Urinary bladder (tissue), 4 donors: ENCODE measurements at places on chromosomes 6 and 20. TPM values are rescaled to one million over a fixed set of nuclear protein-coding genes. Genes with fewer than 3 reads are reported as not detected.

GRCh38 chr6:33405386-33405940 lies 5.4 kb upstream of the PHF1 start:
- no peak for DNase-seq

DNA sequence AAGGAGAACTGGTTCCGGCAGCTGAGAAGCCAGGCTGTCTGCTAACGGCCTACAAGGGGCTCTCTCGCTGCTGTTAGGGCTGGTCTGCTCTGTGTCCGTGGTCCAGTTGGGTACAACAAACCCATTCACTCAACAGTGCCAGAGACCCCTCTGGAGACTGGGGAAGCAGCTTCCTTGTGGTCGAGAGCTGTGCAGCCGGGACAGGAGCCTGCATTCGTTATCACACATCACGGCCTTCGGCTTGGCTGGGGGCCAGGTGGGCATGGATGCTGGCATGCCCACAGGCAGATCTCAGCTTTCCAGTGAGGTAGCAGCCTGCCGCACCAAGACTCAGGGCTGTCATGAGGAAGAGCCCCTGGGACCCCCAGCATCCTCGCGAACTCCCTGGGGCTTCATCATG lies 124.7 kb downstream of the PREX1 start:
- no peak for DNase-seq

GRCh38 chr6:1604158-1605003 lies 5.3 kb upstream of the FOXC1 start:
- no peak for DNase-seq

GRCh38 chr6:166714187-166714510 lies 87.1 kb upstream of the RPS6KA2 start:
- no peak for DNase-seq

GRCh38 chr20:3692706-3693294 lies 11.0 kb upstream of the ADAM33 start:
- no peak for DNase-seq

DNA sequence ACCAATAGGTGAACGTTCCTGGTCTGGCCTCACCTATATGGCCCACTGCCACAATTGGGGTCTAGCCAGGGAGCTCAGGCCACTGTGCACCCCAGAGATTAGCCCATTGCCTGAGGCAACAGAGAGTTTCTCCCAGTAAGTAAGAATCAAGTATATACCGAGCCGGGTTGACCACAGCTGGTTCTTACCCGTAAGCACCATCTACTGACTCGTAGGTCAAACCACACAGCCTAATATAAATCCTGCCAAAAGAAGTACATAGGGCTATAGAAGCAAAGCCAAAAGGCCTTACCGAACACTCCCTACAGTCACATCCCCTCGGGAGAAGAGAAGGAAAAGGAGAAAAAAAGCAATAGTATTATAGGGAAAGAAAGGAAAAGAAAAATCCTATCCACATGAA lies 463.6 kb upstream of the GJE1 start:
- DNase-seq, result no peak

DNA sequence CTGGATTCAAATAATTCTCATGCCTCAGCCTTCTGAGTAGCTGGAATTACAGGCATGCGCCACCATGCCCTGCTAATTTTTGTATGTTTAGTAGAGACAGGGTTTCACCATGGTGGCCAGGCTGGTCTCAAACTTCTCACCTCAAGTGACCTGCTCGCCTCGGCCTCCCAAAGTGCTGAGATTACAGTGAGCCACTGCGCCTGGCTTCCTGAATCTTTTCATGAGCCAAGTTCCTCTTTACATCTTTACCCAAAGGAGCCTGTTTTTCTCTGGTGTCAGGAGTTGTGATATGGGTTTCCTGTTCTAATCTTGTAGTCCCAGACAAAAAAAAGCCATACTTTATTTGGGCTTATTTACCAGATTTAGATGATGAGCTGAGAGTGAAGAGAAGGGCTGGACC lies 34.4 kb downstream of the PCNA start:
- DNase-seq, result no peak

- DNase-seq, result no peak
These were observed 10.3 kb downstream of the RMND1 start for GRCh38 chr6:151441390-151442166.

DNA sequence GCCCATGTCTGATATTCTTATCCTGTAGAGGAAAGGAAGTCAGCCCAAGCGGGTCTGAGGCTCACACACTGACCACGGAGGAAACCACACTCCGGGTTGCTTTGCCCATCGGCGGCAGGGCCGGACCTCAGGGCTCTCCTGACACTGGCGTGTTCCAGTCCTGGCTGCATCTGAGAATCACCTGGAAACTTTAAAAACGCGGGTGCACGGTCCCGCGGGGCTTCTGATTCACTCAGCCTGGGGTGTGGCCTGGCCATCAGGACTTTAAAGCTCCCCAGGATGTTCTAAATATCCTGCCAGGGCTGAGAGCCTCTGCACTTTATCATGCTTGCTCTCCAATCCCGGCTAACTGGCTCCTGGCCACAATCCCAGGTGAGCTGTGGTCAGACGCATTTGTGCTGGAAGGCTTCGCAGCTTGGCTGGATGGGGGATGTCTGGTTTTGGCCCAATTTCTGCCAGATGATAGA lies 47.7 kb upstream of the DACT2 start:
- no peak for DNase-seq

DEFB132 gene
- not detected for total RNA-seq

XKR7 gene
- total RNA-seq, result 0.05 TPM

GFRA4 gene
- total RNA-seq, result not detected

DZANK1 gene
- total RNA-seq, result 3.1 TPM

OLIG3 gene
- total RNA-seq, result not detected

TRIM31 gene
- 1.3 TPM for total RNA-seq

SNAP91 gene
- 5.2 TPM for total RNA-seq
